ENCODE measurements at places on chromosomes 6 and 20. TPM values are rescaled to one million over a fixed set of nuclear protein-coding genes. Genes with fewer than 3 reads are reported as not detected.

GRCh38 chr20:41147767-41148191 is 10.4 kb downstream of the PLCG1 start:
- DNase-seq, result no peak

OR2H2 gene
- under 0.01 TPM for polyA plus RNA-seq

- DNase-seq, result no peak
Measured at GRCh38 chr20:33709398-33709797, 10.7 kb downstream of the PXMP4 start.

ORC3 gene
- 23.4 TPM for polyA plus RNA-seq

DNA sequence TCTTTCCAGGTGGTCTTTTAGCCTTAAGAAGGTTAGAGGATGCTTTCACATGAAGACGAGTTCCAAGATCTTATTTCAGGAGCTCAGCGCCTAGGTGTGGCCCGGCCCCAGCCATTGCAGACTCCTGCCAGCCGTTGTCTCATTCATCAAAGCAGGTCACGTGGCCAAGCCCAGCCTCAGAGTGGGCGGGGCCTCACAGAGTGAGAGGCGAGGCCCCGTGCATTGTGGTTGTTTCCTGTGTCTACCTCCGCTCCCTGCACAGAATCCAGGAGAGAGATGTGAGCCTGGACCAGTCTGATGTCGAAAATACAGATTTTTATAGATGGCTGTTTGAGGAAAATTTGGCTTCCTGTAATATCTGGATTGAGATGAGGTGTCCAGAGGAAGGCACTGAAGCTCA is 49.2 kb upstream of the CST5 start:
- no peak for DNase-seq

- DNase-seq, result no peak
Measured at GRCh38 chr6:46921059-46921458, 679 bp downstream of the ADGRF5 start.

- DNase-seq, result no peak
Measured at GRCh38 chr6:138803861-138804260, 8.0 kb downstream of the ECT2L start.

DNA sequence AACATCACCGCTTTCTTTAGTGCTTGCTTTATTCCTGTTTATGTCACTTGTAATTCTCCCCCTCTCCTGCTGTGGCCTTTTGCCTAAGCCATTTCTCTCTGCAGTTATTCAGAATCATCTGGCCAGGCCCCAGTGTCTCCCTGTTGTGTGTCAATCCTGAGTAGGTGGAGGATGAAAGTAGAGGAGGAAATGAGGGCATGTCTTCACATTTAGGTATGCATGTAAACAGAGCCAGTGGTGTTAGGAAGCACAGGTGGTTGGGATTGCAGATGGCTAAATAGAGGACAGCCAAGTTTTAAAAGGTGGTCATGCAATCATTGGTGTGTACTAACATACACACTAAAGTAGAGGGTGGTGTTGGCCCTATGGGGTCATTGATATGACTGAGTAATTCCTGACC is 5.2 kb downstream of the PRSS35 start:
- DNase-seq, result no peak
